ENCODE measurements at places on chromosomes 2 and 18. TPM values are rescaled to one million over a fixed set of nuclear protein-coding genes. Genes with fewer than 3 reads are reported as not detected.

- no peak for DNase-seq
- no peaks in the 10 kb centered on the region for H3K4me1 ChIP-seq
- H3K4me3 ChIP-seq: no peak overlapping the region
- no peaks in the 10 kb centered on the region for H3K27me3 ChIP-seq
- H3K36me3 ChIP-seq: no peaks in the 10 kb centered on the region
- H3K27ac ChIP-seq: no peak overlapping the region
Observed at GRCh38 chr2:66217039-66217585, 217.8 kb upstream of the MEIS1 start.

Gene RBM45
- 18.5 TPM for polyA plus RNA-seq

DNA sequence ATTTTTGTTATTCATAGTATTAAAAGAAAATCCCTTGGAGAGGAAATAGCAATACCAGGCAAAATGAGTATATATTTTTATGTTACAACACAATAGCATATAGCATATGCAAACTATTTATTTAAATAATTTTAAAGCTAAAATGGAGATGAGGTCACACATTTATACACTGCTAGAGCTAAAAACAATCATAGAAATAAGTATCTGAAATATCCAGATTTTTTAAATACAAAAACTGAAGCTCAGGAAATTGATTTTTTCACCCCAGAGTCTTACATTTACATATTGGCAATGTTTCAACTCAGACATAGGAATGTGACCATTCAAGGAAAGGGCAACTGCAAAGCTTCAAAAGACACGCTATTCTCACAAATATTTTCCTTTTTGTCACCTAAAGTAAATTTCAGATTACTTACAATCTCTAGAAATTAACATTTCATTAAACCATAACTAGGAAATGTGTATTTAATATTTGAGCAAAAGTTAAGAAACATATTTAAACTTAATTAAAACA is 8.9 kb downstream of the TFPI start:
- no peak overlapping the region for H3K27ac ChIP-seq
- no peaks in the 10 kb centered on the region for H3K36me3 ChIP-seq
- no peaks in the 10 kb centered on the region for H3K4me1 ChIP-seq
- no peak overlapping the region for H3K4me3 ChIP-seq
- DNase-seq: no peak

- H3K27ac ChIP-seq: no peak overlapping the region
- no peaks in the 10 kb centered on the region for H3K4me1 ChIP-seq
- no peak for DNase-seq
- H3K27me3 ChIP-seq: no peaks in the 10 kb centered on the region
Observed at GRCh38 chr2:43754180-43754579, 19.7 kb upstream of the DYNC2LI1 start.

Gene CXCR1
- 0.07 TPM for polyA plus RNA-seq

Gene C2orf66
- polyA plus RNA-seq: not detected

DNA sequence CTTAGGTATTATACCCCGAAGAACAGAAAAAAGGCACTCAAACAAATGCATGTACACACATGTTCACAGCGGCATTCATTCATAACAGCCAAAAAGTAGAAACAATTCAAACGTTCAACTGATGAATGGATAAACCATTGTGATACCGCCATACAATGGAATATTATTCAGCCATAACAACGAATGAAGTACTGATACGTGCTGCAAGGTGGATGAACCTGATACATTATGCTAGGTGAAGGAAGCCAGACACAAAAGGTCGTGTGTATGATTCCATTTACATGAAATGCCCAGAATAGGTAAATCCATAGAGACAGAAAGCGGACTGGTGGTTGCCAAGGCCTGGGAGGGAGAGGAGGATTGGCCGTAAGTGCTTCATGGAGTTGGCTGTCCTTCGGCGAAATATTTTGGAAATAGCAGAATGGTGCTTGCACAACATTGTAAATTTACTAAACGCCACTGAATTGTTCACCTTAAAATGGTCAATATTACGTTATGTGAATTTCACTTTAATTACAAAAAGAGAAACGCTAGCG is 750 bp upstream of the RMP24 start:
- no peaks in the 10 kb centered on the region for H3K4me1 ChIP-seq
- H3K4me3 ChIP-seq: peak overlapping the region; percentile 72
- no peak for DNase-seq
- peaks cover under 1% of the 10 kb centered on the region for H3K36me3 ChIP-seq
- peak overlapping the region; percentile 91 for H3K27ac ChIP-seq

Gene AKAIN1
- polyA plus RNA-seq: not detected

- peaks cover 13% of the 10 kb centered on the region for H3K4me1 ChIP-seq
- peak; percentile 53 for DNase-seq
- no peaks in the 10 kb centered on the region for H3K36me3 ChIP-seq
- H3K4me3 ChIP-seq: no peak overlapping the region
- H3K27me3 ChIP-seq: no peaks in the 10 kb centered on the region
Observed at GRCh38 chr2:109454765-109455394, 158.9 kb downstream of the SEPTIN10 start.

GRCh38 chr2:150609831-150610582 is 122.5 kb upstream of the RND3 start:
- H3K27ac ChIP-seq: no peak overlapping the region
- no peak overlapping the region for H3K4me3 ChIP-seq
- no peaks in the 10 kb centered on the region for H3K27me3 ChIP-seq
- no peaks in the 10 kb centered on the region for H3K36me3 ChIP-seq
- H3K4me1 ChIP-seq: peaks cover 32% of the 10 kb centered on the region
- DNase-seq: no peak
